ENCODE measurements at places on chromosomes 6 and 20.

GRCh38 chr20:25309395-25310267 is 61.7 kb downstream of the PYGB start:
- peak; percentile 25 for DNase-seq

DNA sequence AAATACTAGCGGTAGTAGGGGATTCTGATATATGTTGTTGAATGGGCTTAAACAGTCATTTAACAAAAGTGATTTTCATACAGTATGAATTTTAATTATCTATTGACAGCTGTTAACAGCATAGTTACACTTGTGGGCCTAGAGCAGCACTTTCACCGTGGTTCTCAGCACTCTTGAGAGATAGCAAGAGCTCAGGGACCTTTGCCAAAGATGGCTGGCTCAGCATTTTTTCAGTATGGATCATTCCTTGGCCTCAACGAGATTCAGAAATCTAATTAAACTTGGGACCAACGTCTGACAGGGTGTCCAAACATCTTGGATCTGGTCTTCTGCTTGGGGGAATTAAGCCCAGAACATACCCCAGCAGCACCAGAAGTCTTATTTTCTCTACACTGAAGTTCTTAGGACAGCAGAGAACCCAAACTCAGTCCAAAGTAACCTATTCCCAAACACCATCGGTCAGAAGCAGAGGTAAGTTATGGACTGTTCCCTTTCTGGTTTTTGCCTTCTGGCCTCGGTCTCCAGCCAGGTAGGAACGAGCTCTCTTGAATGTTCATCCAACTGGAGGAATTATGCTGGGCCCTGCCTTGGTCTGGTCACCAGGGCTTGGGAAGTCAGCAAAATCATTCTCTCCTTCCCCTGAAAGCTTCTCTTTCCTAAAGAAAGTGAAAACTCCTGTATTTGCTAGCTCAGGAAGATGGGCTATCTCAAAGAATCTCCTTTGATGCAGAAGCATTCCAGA is 25.7 kb downstream of the PRPH2 start:
- DNase-seq: no peak

DNA sequence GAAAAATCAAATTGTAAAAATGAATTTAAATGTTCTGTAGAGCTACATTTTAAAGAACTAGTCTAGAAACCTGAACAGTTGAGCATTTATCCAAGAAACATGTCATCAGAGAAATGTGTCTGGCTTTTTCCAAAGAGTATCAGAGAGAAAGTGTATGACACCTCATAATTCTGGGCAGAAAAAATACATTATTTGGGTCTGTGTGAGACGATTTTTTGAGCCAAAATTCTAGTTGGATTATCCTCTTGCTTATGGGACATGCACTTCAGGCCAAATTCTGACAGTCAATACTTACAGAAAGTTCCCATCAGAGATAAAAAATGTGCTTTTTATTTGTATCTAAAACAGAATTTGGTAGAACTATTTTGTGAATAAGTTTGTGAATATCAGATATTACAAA is 1242.7 kb downstream of the EPHA7 start:
- no peak for DNase-seq

GRCh38 chr6:13493147-13493546 is 5.7 kb upstream of the GFOD1 start:
- no peak for DNase-seq

DNA sequence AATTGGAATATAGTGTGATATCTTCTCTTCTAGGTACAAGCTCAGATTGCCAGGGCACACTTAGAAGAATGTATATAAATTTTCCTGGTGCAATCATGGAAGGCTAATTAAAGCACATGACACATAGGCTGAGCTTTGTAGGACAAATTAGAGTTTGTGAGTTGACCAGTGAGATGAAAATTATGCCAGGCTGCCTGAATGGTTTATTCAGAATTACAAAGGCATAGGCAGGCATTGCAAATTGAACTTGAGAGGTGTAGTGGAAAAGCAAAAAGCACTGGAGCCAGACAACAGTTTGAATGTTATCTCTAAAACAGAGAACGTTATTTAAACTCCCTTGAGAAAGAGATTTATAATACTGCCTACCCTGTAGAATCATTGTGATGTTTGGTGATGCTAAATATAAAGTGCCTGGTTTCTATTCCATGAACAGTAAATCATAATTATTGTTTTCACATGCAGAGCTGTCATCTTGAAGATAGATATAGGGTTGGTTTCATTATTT is 712.1 kb downstream of the TBC1D32 start:
- DNase-seq: no peak

- DNase-seq: no peak
Measured at GRCh38 chr20:55569084-55569483, 436.2 kb downstream of the CBLN4 start.

GRCh38 chr20:16965401-16965800 is 217.2 kb downstream of the OTOR start:
- DNase-seq: no peak

DNA sequence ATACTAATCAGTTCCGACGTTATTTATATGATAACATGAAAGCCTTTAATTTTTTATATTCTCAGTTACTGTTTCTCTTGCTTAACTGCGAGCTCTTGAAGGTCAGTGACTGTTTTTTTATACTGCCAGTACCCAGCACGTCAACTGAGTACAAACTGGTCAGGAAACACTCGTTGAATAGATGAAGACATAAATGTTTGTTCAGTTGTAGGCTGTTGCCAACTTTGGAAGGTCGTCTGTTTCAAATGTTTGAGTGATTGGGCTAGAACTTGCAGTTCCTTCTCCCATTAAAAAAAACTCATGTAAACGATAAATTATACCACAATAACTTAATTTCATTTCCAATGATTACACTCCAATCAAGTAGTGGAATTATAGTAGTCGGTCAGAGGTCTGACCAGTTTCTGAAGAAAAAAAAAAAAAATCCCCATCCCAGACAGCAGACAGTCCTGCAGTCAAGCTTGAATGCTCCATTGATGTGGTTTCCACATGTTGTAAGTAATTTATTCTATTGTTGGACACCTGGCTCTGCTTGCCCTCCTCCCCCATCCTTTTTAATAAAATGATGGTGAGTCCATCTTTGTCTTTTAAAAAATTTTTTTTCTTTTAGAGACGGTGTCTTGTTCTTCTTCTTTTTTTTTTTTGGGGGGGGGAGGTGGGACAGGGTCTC is 81.1 kb downstream of the SASH1 start:
- no peak for DNase-seq

DNA sequence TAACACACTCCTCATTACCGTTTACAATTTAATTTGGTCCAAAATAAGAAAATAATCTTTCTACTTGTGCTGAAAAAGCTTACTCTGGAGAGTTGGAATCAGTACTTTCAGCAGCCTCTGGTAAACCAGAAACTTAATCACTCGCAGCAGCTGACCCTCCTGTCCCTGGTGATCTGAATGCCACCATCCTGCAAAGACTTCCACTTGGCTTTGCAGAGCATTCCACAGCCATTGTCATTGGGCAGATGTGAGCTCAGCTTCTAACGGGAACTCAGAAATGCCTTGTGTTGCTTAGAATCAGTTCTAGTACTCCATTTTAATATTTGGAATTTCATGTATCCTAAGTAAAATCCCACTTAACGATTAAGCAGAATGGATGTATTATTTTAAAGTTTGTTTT is 59.7 kb downstream of the PHACTR1 start:
- no peak for DNase-seq

- no peak for DNase-seq
Measured at GRCh38 chr6:3759646-3760232, 8.2 kb upstream of the PXDC1 start.

DNA sequence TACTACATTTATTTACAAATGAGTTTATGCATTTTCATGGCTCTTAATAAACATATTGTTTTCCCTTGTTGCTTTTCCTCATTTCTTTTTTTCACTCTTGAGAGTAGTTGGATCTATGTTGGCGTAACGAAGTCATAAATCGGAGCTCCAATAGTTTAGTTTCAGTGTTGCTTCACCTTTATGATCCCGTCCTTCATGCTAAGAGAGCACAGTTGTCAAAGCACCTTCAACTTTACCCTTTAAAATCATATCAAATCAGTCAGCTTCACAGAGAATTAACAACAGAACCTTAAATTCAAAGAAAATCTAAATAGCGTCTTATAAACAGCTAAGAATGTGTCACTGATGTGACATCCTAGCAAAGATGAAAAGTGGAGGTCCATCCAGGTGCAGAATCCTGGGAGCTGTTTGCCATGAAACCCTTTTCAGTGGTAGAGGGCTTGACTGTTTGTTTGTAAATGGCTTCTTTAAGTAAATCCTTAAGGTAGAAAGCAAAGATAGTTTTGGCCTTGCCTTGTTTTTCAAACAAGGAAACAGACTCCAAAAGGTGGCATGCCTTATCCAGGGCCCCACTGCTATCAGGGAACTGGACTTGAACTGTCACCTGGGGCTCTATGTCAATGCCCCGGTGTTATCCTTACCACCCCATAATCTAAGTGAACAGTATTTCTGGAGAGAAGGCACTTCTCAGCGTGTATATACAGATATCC is 148.4 kb downstream of the AKAP7 start:
- no peak for DNase-seq

- DNase-seq: no peak
Measured at GRCh38 chr20:62449951-62450691, 22.8 kb upstream of the RBBP8NL start.

Data from activated CD4-positive, alpha-beta T cell treated with anti-CD3 and anti-CD28 coated beads, Interleukin-2, Interleukin-4, amounts not matched to agents 100 ng/mL and 50 ng/mL, durations not matched to agents 16 hours and 8 hours (primary cell).